ENCODE measurements at places on chromosomes 12 and 14.

GRCh38 chr12:88141774-88142609 lies at the start of the genes CEP290 and TMTC3:
Gene CEP290 (minus strand): TSS chr12:88142088. CDS start chr12:88141307, 781 bp downstream.
Gene TMTC3 (plus strand): TSS chr12:88142307. CDS start chr12:88148316, 6,009 bp downstream.
- DNase-seq, result peak; percentile 100

DNA sequence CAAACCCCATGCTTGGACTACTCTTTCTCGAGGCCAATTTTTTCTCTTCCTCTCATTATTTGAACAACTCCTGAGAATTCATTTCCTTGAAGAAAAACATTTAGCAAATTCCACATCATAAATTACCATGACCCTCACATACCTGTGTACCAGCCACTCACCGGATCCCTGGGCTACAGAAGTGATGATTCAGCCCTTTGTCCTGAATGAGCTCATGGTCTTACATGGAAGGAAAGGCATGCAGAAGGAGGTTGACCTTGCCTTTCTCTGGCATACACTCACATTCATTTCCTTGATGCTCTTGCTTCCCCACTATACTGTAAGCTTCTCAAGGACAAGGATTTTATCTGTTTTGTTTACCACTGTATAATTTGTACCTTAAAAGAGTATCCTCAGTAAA lies 191.5 kb downstream of the SLC5A8 start:
- DNase-seq, result peak; percentile 91

- no peak for DNase-seq
These were observed 1.5 kb downstream of the RAB21 start for GRCh38 chr12:71756054-71756690.

- peak; percentile 40 for DNase-seq
These were observed 1.6 kb upstream of the INF2 start for GRCh38 chr14:104687601-104688504.

GRCh38 chr14:23567186-23568020 lies at the start of gene AP1G2:
Gene AP1G2 (minus strand): TSS chr14:23567791. CDS start chr14:23567314, 477 bp downstream.
- DNase-seq, result peak; percentile 56

GRCh38 chr14:58395812-58396788 lies at the start of gene TOMM20L:
Gene TOMM20L (plus strand): TSS chr14:58395930. CDS start chr14:58395958, 28 bp downstream.
- DNase-seq, result peak; percentile 49

DNA sequence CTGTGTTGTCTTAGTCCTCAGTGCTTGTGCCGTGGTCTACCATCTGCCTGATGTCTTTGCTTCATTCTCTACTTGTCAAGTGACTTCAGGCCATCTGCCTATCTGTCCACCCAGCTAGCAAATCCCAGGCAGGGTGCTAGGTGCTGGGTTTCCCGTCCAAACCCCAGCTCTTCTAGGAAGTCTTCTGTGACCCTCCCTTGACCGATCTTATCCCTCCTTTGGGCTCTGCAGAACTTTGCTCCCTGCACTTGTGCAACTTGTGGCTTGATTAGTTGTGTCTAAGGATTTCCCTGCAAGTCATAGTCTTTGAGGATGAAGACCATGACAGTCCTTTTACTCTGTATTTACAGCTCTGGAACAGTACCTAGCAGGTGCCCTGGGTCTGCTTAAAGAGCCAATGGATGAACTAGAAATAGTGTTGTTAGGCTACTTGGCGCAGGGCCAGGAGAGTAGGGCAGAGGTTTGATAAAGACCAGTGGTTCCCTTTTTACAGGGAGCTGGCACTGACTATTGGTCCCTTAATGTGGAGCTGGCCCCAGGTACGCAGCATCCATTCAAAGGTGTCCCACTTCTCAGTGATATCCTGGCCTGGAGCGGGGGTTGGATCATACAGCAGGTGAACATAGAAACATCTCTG lies 60.1 kb downstream of the ADCK1 start:
- DNase-seq, result no peak

DNA sequence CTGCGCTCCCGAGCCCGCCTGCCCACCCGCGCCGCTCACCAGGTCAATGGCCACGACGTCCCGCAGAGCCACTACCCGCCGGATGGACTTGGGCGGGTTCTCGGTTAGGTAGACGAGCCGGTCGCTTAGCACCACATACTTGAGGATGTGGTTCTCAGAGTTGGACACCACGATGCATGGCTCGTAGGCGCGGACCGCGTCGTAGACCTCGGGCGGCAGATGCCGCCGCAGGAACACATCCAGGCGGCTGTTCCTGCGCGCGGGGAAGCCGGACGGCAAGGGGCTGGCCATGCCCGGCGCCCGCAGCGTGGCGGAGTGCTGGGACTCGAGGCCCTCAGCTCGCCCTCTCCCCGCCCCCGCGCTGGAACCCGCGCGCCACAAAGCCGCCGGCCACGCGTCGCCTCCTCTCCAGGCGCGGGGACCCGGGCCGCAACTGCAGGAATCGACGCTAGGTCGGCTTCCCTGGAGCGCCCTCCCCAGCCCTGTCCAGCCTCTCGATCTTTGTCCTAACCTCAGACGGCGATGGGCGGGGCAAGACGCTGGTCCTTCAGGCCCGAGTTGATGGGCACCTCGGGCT lies at the start of gene C12orf56:
Gene C12orf56, minus strand, starts transcription at position 484 of the 577 bp plus-strand sequence. Its CDS starts 193 bp downstream, at position 291.
- no peak for DNase-seq

DNA sequence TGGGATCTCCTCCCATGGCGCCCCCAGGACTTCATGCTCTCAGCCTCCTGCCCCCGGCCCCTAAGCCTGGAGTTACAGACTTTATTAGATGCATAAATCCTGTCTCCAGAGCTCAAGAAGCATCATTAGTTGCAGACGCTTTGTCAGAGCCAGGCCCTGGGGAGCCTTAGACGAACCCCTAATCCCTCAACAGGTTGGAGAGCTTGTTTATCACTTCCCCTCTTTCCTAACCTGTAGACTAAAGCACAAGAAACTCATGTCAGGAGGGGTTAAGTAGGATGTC lies 260 bp upstream of the NPFF start:
- DNase-seq, result no peak

DNA sequence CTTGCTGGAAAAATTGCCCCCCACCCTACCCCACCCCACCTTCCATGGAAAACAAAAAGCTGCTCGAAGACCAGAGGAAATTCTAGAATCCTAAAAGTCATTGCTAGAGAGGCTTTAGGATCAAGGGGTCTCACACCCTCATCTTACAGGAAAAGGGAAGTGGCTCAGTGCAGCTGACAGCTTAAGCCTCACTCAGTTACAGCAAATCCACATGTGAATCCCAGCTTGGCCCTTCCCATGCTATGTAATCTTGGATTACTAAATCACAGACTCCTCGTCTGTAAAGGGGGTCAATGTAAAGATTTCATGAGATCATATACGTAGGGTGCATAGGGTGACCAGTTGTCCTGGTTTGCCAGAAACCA lies 25.9 kb downstream of the CMKLR1 start:
- DNase-seq, result peak; percentile 3

DNA sequence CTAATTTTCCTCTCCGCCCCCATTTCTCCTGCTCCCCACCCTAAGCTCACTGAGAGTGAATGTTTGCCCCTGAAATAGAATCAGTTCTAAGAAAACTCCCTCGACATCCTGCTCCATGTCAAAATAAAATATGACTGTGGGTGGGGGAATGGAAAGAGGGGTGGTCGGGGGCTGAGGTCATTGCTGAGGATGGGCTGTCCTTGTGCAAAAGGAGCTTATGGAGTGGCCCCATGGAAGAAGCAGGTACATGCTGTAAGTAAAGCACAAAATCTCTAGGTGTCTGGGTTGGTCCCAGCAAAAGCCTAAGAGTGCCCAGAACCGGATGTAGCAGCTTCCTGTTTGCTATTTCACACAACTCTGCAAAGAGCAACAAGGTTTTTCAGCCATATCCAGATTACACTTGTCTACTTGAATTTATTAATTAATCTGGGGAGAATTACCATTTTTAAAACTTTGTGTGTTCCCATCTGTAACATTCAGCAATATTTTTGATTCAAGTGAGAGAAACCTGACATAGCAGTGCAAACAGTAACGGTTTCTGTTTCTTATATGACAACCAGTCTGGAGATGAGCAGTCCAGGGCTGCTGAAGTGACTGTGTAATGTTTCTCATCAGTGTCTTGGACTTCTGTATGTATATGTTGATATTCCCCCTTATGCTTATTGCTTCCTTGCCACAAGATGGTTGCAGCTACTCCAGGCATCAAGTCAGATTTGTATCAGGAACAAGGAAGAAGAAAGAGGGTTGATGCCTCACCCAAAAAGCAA lies 40.4 kb upstream of the GZMB start:
- DNase-seq, result no peak

DNA sequence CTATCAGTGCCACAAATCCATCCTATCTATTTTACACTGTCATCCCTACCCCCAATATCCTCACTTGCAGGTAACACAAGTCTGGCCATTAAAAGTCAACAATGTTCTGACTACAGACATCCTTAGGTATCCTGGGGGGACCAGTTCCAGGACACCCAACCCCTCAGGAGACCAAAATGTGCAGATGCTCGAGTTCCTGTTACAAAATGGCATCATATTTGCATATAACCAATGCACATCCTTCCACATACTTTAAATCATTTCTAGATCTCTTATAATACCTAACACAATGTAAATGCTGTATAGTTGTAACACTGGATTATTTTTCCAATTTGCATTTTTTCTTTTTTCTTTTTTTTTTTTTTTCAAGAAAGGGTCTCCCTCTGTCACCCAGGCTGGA lies 6.9 kb downstream of the SYCP3 start:
- DNase-seq, result no peak

- DNase-seq, result no peak
These were observed 157.3 kb downstream of the BCAT1 start for GRCh38 chr12:24791622-24792021.

GRCh38 chr14:67704484-67705089 lies 2.9 kb downstream of the RDH12 start:
- peak; percentile 49 for DNase-seq

GRCh38 chr14:26947265-26947664 lies 349.4 kb upstream of the NOVA1 start:
- no peak for DNase-seq

GRCh38 chr12:90262251-90262650 lies 553.6 kb upstream of the ATP2B1 start:
- peak; percentile 73 for DNase-seq

Data from HCEC 1CT (cell line).